ENCODE measurements at places on chromosomes 1 and 21.

DNA sequence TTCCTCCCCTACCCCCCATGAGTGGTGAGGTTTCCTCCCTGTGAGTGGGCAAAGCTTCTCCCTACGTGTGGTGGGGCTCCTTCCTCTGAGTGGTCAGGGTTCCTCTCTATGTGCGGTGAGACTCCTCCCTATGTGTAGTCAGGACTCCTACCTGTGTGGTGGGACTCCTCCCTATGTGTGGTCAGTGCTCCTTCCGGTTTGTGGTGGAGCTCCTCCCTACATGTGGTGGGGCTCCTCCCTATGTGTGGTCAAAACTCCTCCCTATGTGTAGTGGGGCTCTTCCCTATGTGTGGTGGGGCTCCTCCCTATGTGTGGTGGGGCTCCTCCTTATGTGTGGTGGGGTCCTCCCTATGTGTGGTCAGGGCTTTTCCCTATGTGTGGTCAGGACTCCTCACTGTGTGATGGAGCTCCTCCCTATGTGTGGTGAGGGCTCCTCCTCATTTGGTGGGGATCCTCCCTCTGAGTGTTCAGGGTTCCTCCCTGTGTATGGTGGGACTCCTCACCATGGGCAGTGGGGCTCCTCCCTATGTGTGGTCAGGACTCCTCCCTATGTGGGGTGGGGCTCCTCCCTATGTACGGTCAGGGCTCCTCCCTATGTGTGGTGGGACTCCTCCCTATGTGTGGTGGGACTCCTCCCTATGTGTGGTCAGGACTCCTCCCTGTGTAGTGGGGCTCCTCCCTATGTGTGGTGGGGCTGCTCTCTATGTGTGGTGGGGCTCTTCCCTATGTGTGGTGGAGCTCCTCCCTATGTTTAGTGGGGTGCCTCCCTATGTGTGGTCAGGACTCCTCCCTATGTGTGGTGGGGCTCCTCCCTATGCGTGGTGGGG lies 29.1 kb downstream of the PRSS38 start:
- no peak for DNase-seq

DNA sequence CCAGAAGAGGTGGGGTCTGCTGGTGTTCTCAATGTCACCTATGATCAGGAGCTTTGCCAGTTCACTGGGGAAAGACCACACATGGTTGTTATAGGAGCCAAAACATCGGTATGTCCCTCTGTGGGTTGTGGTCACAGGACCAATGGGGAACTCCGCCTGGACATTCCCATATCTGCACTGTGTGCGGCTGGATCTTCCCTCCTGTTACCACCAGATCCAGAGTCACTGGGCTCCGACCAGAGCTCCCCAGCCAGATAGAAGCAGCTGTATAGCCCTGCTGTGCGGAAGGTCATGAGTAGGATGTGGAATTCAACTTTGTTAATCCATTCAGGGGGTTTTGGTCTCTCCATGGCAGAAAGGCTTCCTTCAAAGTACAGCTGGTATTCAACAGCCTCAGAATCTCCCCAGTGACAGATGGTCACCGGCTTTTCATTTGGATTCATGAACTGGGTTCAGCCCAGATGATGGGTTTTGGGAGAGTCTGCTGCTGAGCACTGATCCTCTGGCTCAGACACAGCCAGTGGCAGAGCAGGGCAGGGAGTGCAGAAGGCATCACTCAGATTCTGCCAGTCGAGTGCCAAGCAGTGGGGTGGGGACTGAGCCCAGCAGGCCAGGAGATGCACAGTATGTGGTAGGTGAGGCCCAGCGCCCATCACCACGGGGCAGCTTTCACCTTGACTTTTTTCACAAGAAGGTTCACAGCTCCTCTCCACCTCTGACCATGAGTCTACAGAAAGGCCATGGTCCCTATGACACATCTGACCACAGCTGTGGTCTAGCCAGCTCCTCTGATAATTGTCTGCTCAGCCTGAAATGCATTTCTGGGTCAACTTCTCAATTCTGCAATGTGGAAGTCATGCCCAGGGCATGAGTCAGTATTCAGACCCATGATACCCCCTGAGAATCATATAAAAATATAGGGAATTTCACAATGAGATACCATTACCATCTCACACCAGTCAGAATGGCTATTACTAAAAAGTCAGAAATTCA lies 2.9 kb upstream of the SHCBP1L start:
- DNase-seq, result peak; percentile 96

DNA sequence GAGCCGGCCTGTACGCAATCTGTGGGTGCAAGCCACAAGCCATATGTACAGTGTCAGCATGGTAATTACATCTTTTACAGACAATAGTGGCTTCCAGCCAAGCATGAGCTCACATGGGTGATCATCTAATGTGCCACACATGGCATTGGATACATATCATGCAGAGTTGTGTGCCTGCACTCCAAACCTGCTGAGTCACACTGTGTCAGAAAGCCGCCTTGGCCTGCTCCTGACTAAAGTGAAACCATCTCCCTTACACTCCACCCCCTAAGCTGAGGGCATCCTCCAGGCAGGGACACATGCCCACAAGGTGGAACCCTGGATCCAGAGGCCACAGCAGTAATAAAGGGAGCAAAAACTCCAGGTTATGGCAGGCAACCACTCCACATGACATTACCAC lies 72.5 kb downstream of the KCNT2 start:
- DNase-seq, result peak; percentile 29

GRCh38 chr1:184223216-184223615 lies 163.6 kb upstream of the C1orf21 start:
- DNase-seq, result no peak

DNA sequence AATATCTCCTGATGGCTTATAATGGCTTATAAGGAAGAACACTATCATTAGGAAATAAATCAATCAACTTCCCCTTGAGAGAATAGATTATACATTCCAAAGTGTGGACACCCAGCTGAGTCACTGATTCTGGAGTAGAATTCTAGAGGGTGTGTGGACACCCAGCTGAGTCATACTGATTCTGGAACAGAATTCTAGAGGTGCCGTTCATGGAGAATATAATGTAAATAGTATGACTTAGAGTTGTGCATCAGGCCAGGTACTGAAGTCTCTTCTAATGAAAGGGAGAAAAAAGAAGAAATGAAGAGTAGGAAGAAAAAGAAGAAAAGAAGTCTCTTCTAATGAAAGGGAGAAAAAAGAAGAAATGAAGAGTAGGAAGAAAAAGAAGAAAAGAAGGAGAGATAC lies 2.4 kb upstream of the USP33 start:
- peak; percentile 82 for DNase-seq

GRCh38 chr1:163367721-163368120 lies 46.0 kb downstream of the NUF2 start:
- no peak for DNase-seq

DNA sequence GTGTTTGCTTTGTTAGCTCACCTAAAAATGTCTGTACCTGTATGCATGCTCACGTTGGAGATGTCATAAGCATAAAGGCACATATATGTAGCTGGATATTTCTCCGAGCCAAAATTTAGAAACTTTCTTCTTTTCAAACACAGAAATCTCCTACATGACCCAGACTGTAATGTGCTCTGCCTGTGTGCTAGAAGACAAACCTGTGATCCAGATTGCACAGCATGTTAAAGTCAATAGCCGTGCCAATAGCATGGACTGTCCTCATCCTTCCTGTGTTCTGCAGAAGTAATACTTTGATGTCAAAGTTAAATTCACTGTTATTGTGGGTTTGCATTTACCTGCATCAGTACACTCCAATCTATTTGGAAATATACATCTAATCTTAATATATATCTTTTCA lies 346.2 kb upstream of the ZRANB2 start:
- DNase-seq, result no peak

- DNase-seq, result no peak
These were observed 46.5 kb downstream of the CYP2J2 start for GRCh38 chr1:59879996-59880505.

DNA sequence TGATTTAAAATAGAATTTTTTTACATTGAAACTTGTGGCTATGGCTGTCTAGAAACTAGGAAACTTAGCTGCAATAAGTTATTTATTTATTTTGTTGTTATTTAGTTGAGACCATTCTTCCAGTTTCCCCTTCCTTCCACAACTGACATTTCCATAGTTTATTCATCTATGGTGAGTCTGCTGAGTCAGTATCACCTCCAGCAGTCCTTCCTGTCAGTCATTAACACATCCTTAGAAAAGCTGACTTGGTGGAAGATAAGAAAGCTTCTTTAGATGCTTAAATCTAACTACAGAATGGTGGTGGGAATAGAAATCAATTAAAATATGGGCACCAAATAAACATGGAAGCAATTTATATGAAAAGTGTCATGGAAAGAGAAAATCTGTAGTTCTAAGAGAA lies 714.0 kb downstream of the RWDD3 start:
- DNase-seq, result peak; percentile 26

GRCh38 chr1:241081473-241081872 lies 275.5 kb downstream of the RGS7 start:
- peak; percentile 16 for DNase-seq

GRCh38 chr1:203390298-203390697 lies 39.4 kb upstream of the FMOD start:
- no peak for DNase-seq

GRCh38 chr1:197884173-197884572 lies 18.3 kb upstream of the C1orf53 start:
- DNase-seq, result no peak

DNA sequence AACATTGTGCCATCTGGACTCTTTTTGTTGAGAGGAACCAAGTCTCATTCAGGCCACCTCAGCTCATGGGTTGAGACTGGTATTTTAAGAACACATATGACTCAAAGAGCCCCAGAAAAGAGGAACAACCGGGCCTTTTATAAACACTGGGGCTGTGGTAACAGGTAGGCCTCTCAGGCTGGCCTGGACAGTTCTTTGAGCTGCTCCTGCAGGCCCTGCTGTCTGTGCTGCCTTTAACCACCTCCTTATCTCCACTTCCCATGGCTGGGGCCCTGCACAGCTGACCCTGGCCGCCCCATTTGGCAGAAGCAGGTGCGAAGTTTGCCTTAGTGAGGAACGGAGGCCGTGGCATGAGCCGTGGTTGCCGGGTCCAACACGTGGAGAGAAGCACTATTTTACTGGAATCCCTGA lies 163.3 kb downstream of the RHOU start:
- DNase-seq, result no peak

DNA sequence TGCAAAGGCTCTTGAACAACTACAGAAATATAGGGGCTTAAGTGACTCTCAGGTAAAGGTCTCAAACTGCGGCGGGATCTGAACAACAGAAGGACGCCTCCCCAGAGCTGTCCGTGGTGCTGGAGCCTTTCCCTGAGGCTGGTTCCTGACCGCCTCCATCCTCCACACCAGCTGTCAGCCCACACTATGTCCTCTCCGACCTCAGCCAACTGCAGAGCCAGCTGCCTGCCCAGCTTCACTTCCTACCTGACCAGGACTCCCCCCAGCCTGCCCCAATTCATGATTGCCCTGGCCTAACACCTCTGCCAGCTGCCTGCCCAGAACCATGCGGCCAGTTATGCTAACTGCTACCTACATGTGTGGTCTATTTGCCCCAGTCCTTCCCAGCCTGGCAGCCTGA lies 63.6 kb upstream of the ZC3H12A start:
- DNase-seq, result peak; percentile 20

- no peak for DNase-seq
These were observed 2.3 kb downstream of the FAAP20 start for GRCh38 chr1:2192031-2192995.

GRCh38 chr1:59635097-59635496 lies 179.7 kb upstream of the HOOK1 start:
- DNase-seq, result no peak

DNA sequence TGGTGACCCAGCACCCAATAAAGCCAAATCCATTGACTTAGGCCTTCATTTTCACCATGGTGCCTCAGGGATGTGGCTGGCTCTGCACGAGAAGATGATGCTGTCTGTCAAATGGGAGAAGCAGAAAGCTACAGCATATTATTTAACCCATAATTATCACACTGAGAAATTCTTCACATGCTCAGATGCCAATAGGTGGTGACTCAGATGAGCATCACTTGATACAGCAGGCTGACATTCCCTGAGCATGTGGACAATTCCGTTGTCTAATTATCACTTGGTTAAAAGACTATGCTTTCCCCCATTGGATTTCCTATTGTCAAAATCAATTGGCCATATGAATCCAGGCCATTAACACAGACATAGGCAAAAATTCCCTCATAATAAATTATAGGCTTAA lies 44.0 kb upstream of the HSD3B1 start:
- DNase-seq, result peak; percentile 6

DNA sequence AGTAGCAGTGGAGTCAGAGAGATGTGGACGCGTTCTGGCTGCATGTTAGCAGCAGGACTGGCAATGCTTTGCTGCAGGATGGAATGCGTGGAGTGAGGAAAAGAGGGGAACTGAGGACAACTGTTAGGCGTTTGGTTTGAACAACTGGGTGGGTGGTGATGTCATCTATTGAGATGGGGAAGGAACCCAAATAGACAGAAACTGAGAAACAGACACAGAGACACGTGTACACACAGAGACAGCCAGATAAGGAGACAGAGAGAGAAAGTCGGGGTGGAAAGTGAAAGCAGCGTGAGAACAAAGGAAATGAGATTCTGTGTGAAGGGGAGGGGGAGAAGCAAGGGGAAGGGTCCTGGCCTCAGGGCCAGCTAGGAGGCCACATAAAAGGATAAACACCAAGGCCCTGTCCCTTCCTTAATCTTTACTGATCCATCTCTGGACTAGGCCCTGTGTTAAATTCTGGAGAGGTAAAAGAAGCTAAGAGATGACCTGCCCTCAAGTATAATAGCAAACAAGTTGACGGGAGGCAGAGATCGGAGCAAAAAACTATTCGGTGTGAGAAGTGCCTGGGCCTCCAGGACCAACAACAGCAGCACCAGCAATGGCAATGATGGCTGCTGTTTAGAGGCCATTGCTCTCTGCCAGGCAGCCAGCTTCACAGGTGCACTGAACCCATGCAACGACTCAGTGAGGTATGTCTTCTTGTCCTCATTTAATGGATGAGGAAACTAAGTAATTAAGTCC lies 31.6 kb downstream of the VWA5B1 start:
- DNase-seq, result no peak

- no peak for DNase-seq
These were observed 38.2 kb downstream of the SLC19A1 start for GRCh38 chr21:45504021-45504515.

DNA sequence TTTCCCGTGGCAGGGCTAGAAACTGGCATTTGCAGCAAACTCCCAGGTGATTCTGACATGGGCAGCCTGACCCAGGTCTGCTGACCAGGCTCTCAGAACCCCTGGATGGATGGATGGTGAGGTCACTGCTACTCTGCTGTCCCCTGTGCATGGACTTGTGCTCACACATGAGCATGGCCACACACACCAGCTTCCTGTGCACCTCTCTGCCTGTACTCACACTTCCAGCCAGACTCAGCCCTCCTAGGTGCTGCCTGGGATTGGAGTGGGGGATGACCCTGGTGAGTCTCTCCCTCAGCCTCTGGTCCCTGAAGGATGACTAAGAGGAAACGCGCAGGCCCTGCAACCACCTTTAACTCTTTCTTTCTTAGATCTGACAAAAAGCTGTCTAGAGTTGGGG lies 361.1 kb downstream of the HHAT start:
- peak; percentile 52 for DNase-seq

- peak; percentile 45 for DNase-seq
These were observed 13.1 kb downstream of the MAP1LC3C start for GRCh38 chr1:241985787-241986186.

- DNase-seq, result no peak
These were observed 113.0 kb downstream of the SMYD3 start for GRCh38 chr1:246394121-246394520.

All from kidney tubule cell (primary cell).